ENCODE measurements at places on chromosomes 11 and 22.

- peak; percentile 93 for DNase-seq
Measured at GRCh38 chr22:24208012-24208749, 26.9 kb downstream of the SUSD2 start.

GRCh38 chr11:18769802-18770456 is 21.7 kb downstream of the PTPN5 start:
- DNase-seq = no peak

DNA sequence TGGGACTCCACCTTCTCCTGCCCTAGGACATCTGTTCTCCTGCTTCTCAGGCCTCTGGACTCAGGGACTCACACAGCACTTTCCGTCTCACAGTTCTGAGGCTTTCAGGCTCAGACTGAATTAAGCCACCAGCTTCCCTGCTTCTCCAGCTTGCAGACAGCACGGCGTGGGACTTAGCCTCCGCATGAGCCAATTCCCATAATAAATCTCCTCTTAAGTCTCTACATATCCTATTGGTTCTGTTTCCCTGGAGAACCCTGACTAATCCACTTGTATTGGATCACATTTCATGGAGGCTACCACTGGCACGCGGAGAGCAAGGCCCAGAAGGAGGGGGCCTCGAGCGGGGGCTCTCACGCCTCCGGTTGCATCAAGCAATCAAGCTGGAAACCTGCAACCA is 1313.6 kb downstream of the TBC1D22A start:
- no peak for DNase-seq

GRCh38 chr11:83159902-83160865 is 3.3 kb downstream of the PCF11 start:
- no peak for DNase-seq

- no peak for DNase-seq
Measured at GRCh38 chr11:44145011-44145775, 49.7 kb downstream of the EXT2 start.

- DNase-seq = no peak
Measured at GRCh38 chr11:33110083-33110482, 51.2 kb downstream of the CSTF3 start.

DNA sequence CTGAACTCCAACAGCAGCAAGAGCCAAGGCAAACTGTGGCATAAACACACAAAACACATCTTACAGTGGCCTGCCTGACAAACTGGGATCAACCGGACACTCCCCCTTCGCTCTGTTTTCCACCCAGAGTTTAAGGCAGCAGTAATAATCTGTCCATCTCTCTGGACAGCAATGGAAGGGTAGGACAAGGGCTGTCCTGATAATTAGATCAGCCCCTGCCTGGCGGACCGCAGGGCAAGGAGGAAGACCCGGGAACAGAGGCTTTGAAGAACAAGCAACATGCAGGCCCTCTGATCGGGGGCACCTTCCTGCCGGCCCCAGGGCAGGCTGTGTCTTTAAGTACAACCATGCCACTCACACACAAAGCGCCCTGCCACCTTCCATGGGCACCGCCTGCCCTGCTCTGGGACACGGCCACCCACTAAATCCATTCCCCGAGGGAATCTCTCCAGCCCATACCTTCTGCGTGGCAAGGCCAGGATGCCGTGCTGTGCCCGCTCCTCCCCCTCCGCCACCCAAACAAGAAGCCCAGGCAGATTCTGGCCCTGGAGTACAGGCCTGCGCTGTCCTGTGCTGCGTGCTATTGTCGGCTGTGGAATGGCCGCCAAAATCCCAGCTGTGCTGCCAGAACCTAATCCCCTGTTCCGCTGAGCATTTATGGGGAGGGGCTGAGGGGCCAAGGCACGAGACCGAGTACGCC is 38.8 kb downstream of the NUMA1 start:
- DNase-seq = peak; percentile 60

DNA sequence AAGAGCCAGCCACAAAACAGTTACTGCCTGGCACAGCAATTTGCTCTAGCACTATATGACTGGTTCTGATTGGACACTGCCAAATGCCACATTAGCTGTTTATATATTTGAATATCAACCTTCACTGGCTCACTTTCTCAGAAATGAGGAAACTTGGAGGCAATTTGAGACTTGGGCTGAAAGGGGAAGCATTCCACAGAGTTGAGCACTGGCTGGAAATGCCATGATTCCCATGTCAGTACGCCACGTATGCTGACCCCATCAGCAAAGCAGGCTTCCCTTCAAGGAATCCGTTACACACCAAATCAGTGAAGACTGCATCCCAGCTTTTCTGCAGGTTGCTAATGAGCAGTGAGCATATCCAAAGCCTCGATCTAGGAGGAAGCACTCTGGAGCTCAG is 34.7 kb downstream of the GALNT18 start:
- DNase-seq = no peak

DNA sequence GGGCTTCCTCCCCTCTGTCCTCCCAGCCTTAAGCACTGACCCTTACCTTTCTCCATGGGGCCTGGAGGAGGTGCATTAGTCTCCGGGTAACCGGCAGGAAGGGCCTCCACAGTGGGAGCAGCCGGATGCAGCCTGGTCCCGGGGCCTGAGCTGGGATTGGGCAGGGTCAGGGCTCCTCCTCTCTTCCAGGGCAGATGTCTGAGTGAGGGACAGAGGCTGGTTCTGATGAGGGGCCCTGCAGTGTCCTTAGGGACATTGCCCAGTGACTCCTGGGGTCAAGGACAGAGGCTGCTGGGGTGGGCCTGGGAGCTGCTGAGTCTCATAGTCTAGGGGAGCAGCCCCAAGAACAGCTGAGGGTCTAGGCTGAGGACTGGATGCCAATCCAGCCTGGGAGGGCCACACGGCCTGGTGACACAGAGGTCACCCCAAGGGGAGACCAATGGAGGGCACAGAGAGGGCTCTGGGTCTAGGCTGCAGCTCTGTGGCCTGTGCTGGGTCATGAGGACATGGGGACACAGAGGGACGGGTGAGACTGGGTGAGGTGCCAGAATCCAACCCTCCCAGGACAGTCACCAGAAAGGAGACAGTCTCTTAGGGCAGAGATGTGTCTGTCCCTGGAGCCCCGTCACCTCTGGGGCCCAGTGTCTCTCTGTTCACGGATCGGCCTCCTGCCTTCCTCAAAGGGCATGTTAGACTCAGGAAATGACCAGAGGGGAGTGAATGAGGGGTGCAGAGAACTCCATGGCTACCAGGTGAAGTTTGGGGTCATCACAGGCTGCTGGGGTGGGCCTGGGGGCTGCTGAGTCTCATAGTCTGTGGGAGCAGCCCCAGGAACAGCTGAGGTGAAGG is 6.5 kb downstream of the IGLL5 start:
- no peak for DNase-seq

DNA sequence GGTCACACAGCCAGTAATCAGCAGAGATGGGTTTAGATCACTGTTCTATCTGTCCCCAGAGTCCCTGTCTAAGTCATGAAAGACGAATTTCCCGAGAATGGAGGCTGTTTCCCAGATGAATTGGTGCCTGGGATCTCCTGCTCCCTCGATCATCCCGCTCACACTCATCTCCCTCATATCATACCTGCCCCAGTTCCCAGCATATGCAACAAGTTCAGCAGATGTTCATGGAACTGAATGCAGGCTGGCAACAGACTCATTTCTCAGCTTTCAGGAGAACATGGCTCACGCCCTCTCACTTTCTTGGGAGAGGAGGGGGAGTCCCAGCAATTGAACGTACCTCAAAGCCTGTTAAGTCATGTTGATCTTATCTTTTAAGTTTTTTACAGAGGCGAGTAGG is 22.1 kb downstream of the CD6 start:
- no peak for DNase-seq

DNA sequence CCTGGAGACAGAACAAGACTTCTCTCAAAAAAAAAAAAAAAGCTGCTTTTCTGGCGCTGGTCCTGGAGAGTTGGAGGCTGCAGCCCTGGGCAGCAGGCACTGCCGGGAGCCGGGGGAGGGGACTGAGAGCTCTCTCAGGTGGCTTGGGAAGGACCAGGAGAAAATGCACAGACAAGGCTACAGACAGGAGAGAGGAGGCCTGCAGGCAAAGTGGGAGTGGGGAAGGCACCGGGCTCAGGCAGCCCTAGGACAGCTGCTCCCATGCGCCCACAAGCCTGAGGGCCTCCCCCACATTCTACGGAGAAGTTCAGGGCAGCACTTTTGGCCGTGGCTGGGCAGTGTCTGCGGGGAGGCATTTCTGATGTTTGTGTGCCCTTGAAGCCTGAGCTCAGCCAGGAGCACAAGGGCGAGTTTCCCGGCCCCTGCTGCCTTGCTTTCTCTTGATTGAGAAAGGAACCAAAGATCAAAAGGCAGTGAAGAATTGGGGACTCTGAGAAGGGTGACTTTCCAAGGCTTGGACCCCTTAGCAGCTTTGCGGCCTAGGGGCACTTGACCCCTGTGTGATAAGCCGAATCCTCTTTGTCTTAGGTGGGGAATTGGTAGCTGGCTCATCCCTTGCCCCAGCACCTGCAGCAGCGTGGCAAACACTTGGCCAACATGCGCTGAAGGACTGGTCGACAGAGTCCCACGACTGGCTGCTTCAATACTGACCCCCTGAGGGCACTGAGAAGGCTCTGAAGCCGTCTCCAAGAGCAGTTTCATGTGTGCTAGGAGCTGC is 35.3 kb downstream of the PPM1F start:
- DNase-seq = no peak

Data from AG09309 (cell line).